ENCODE measurements at places on chromosomes 6 and 20. TPM values are rescaled to one million over a fixed set of nuclear protein-coding genes. Genes with fewer than 3 reads are reported as not detected.

GRCh38 chr20:8267009-8267408 is 134.9 kb downstream of the PLCB1 start:
- DNase-seq = no peak

GRCh38 chr20:12133553-12133952 is 215.9 kb downstream of the BTBD3 start:
- DNase-seq = no peak

GRCh38 chr6:7100753-7101081 is 7.0 kb upstream of the RREB1 start:
- no peak for DNase-seq

MSH5 gene
- 12.0 TPM for total RNA-seq

DNA sequence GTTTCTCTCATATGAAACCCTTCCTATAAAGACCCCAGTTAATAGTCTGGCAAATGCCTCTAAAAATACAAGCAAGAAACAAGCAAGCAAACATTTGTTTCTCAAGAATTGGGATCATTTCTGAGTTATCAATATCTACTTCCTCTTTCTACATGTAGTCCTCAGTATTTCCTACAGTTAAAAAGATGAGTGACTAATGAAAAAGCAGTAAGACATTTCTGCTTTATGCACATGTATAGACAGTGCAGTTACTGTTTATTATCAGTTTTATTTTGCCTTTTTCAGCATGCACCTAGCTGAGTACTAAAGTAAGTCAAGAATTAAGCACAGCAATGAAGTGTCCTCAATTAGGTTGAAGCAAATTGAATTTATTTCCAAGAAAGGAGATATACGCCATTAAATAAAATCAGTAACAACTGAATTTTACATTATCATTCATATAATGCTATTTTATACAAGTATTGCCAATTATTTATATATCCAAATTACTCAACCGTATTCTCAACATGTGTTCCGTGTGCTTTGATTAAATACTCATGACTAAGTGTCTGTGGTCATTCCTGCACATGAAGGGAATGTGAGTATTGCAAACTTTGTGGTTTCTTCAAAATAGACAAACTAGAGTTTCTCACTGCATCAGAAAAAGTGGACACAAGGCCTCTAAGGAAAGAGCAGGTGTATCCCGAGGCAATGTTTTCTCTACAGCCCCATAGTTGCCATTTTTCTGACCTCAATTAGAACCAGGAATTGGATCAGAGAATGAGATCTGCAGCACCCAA is 159.3 kb upstream of the MARCKS start:
- DNase-seq = no peak

GRCh38 chr6:150800674-150801314 is 64.7 kb upstream of the MTHFD1L start:
- DNase-seq = no peak

DNA sequence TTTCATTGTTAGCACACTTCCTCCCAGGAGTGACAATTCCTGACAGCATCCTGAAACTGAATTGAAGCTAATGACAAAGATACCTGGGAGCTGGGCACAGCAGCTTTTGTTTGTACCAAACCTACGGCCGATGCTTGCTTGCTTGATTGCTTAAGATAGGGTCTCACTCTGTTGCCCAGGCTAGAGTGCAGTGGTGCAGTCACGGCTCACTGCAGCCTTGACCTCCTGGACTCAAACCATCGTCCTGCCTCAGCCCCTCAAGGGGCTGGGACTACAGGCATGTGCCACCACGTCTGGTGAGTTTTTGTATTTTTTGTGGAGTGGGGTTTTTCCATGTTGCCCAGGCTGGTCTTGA is 84.7 kb upstream of the SCP2D1 start:
- DNase-seq = no peak

- DNase-seq = no peak
Measured at GRCh38 chr6:122947355-122947754, 48.7 kb upstream of the CLVS2 start.

JPH2 gene
- 6.9 TPM for total RNA-seq

DNA sequence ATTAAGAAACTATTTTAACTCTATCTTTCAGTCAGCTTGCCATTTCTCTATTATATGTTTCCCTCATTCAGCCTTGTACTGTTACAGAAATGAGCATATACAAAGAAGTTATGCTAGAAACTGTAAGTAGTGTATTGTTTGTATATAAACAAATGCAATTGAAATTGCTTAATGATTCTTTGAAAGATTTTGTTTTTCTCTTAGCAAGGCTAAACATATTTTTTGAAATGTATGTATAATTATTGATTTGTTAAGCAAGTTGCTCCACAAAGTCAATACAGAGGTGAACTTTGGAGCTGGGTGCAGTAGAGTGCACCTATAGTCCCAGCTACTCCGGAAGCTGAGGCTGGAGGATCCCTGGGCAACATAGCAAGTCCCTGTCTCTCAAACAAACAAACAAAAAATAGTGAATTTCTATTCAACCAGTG is 253.6 kb downstream of the RNGTT start:
- no peak for DNase-seq

- DNase-seq = no peak
Measured at GRCh38 chr20:62826646-62827310, 9.9 kb downstream of the COL9A3 start.

IPCEF1 gene
- total RNA-seq = 0.69 TPM

- DNase-seq = no peak
Measured at GRCh38 chr6:119985952-119986736, 636.6 kb upstream of the MAN1A1 start.

DPPA5 gene
- total RNA-seq = not detected

KCNB1 gene
- total RNA-seq = 0.99 TPM

- DNase-seq = no peak
Measured at GRCh38 chr6:4336778-4337442, 201.5 kb upstream of the ECI2 start.
